ENCODE measurements at places on chromosomes 2 and 18.

- no peak for DNase-seq
Observed at GRCh38 chr18:4453567-4453873, 1.6 kb downstream of the DLGAP1 start.

DNA sequence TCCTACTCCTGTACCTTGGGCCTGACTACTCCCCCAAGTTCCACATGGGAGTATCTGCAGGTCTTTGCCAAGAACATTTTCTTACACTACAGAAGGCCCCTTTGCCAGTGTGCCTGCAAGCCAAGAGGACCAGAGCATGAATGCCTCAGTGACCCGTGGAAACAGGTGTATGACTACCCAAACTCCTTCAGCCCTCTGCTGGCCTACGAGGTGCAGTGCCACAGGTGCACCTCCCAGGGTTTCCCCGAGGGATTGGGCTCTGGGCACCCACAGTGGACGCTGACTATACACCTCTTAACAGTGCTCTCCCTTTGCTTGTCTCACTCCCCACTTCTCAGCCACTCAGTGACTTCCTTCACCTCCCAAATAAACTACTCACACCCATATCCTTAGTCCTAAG is 91.4 kb downstream of the COL6A3 start:
- no peak for DNase-seq

DNA sequence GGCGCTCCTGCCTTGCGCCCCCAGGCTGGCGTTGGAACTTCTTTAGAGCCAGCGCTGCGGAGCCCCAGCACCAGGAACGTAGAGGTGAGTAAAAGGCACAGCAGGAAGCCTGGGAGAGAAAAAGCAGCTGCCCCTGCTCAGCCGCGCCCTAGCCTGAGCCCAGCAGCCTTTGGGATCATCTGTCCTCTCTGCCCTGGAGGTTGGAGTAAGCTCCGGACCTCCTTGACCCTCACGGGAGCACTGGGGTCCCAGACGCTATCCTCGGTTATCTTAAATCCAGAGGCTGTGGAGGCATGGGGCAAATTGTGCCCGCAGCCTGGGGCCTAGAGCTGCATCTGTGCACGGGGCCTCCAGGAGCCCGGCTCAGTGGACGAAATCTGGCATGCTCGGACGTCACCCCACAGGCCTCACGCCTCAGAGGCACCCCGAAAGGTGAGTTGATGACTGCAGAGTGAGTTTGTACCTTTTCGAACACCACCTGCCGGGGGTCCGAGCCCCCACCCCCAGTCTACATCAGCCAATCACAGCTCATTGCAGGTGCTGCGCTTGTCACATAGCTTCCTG is 1.6 kb upstream of the SLC66A2 start:
- no peak for DNase-seq

DNA sequence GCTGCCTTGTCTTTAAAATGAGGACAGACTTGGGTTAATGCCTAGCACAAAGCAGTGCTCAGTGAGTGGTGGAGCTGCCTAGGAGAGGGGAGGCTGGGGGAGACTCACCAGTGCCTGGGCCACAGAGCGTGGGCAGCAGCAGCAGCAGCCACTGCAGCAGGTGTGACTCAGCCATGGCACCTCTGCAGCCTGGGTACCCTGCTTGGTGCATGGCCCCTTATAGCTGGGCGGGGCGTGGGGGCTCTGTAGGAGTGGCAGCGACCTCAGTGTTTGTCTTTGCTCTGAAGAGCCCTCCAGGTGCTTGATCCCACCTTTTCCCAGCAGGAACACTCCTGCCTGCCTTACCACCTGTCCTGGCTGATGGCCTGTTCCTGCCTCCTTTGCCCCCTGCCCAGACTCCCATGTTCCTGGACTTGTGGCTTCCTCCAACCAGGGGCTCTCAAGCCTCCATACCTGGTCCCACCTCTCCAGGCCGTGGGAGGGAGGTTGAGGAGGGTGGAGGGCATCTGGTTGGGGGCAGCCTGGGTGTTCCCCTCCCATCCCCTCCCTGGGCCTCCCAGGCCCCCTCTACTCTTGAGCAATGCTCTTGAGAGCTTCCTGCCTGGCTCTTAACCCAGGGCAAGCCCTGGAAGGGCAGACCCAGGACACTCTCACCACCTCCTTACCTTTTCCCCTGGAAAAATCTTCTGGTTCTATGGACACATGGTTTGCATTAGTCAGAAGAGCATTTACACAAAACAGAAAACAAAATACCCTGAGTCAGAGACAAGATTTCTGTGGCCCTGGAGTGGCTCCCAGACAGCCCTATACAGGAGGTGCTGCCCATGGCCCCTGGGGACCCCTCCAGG is at the start of gene SFTPB:
TSS of gene SFTPB (minus strand) at position 191 of the 848 bp plus-strand sequence. CDS start at position 175, 16 bp downstream.
- no peak for DNase-seq

DNA sequence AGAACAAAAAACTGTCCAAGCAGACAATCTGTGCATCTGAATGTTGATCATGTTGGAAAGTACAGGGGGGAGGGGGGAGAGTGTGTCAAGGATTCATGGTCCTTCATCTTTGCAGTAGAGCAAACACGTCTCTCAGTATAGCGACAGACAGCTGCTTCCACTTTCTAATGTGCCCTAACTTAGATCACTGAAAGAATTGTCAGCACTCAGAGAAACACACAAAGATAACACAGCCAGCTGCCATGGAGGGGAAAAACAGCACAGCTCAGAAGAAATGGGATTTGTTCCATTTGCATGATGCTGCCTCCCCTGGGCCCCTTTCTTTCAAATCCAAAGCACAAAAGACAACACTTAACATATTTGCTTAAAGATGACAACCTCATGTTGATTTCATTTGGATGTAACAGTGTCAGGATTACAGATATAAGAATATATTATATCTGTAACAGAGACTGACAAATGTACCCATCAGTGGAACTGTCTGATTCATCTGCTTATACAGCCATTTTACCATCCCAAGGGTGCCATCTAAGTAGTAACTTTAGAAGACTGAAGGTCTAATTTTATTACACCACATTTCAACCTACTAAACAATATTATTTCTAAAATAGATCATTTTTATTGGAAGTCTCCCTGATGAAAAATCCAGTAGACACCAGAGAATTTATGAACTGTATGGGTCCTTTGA is 17.7 kb downstream of the FIGN start:
- no peak for DNase-seq

- DNase-seq: no peak
Observed at GRCh38 chr2:112161431-112162145, 23.4 kb downstream of the FBLN7 start.

DNA sequence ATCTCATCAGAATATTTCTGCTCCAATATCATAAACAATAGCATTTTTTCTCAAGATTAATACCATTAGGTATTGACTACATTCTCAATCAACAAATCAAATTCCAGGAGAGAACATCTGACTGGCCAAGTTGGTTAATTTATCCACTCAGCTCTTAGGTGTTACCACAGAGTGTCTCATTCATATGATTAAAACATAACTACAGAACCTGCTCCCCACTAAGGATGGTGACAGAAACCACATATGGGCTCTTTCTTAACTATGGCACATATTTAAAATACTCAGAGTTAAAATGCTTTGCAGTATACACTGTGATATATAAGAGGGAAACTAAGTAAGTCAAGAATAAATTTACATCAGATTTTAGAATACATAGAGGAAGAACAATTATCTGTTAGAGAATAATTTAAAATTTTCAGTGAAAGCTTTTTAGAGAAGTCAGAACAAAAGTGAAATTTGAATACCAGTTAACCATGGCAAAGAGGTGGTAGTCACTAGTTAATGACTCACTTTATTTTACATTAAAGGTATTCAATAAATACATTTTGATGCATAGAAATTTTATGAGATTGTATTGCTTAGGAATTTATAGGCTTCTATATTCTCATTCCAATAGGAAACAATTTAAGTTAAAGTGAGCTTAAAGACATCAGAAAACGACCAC is 1120.8 kb upstream of the TMEFF2 start:
- no peak for DNase-seq

DNA sequence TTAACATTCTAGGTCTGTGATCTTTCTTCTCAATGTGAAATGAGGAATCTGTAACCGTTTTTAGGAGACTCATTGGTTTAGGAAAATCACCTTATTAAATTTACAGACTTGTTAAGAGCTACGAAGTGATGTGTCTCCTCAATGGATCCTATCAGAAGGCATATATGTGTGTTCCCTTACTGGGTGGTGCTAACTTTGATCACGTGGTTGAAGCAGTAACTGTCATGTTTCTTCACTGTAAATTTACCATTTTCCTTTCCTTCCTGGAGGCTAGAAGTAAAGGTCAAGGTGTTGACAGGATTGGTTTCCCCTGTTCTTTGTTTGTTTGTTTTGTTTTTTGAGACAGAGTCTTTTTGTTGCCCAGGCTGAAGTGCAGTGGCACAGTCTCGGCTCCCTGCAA is 1.4 kb upstream of the MTHFD2 start:
- DNase-seq: no peak

DNA sequence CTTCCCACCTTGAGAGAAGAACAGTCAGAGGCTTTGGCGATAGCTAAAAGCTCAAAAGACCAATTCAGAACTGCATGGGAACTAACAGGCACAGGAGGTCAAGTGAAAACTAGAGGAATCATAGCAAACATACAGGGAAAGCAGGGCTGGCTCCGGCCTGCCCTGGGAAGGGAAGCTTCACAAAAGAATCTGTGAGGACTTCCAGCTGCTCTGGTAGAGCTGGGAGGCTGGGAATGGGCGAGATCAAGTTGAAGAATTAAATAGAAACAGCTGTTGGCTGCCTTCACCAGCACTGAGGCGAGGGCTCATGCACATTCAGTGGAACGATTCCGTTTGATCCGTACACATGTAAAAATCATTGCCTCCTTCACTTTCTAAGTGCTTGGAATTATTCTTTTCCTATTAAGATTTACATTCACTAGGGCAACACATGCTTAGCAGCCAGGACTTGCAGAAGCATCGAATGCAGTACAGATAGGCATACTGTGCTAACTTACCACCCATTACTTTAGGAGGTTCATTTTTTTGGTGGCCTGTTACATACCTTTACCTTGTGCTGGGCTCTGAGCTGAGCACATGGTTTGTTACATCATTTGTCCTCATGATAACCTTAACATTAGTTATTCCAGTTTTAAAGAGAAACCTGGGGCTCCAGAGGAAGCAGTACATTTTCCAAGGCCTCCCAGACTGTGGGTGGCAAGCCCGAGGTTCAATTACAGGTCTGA is 125.4 kb upstream of the RNF152 start:
- DNase-seq: no peak

DNA sequence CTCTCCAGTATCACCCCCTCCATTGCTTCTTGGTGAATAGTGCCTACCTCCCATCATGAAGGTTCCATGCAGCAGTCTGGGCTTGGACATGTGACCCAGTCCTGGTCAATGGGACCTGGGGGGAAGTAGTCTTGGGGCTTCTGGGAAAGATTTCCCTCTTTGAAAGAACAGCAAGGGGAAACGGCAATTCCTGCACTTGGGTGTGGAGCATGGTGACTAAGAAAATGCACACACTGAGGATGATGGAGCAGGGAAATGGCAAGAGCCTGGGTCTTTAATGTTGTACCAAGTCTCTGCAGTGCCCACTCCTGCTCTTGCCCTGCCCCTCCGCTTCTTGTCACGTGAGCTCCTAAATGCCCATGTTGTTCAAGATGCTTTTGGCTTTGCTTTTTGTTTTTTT is 131.4 kb upstream of the SIX2 start:
- DNase-seq: no peak
